ENCODE measurements at places on chromosomes 4 and X.

- no peak for DNase-seq
Measured at GRCh38 chrX:21616386-21616785, 41.7 kb downstream of the KLHL34 start.

- DNase-seq, result no peak
Measured at GRCh38 chr4:110637408-110638088, 14.7 kb upstream of the PITX2 start.

DNA sequence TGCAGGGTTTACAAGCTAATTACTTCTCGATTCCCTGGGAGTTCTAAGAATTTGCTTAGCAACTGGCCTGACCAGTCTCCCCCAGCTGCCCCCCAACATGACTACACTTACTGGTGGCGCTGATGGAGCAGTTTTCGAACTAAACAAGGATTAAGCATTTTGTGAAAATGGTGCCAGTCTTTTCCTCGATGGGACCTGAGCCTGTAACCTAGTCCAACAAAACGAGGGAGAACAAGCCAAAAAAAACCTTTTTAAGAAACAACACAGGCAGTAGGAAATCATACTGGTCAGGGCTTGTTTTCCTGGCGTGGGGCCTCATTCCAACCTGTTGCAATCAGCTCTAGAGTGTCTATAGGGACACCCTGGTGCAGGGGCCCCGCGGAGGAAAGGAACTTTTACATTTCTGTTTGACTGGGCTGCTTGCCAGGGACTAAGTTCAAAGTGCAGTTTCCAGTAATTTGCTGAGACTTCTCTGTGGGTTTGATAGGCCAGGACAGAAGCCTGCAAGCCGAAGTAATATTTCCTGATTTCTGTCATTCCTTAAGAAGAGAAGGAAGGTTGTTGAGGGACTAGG is 158.7 kb downstream of the SPRY1 start:
- DNase-seq, result no peak

GRCh38 chr4:8002525-8003309 is 63.1 kb upstream of the AFAP1 start:
- DNase-seq, result no peak

- DNase-seq, result no peak
Measured at GRCh38 chr4:151407466-151408379, 1.3 kb upstream of the FHIP1A start.

DNA sequence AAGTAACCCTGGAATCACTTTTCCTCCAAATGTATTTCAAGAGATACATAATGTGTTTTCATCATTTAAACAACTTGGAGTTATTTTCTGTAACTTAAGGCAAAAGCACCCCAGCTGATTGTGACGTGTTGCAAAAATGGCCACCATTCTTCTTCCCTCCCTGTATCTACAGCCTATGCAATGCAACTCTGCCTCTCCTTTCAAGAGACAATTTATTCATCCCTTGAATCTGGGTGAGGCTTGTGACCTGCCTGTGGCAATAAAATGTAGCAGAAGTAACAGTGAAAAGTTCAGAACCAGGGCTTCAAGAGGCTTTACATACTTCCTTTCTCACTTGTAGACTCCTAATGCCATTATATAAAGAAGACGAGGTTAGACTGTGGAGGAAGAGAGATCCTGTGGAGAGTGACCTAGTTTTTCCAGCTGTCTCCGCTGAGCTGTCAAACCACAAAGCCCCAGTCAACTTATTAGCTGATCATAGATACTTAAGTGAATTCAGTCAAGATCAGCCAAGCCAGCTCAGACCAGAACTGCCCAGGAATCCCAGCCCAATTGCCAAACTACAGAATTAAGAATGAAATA is 81.0 kb upstream of the KLF3 start:
- DNase-seq, result no peak

GRCh38 chrX:17601441-17602200 is 135.7 kb upstream of the SCML1 start:
- no peak for DNase-seq

GRCh38 chr4:159047478-159048165 is 55.3 kb upstream of the RAPGEF2 start:
- no peak for DNase-seq

DNA sequence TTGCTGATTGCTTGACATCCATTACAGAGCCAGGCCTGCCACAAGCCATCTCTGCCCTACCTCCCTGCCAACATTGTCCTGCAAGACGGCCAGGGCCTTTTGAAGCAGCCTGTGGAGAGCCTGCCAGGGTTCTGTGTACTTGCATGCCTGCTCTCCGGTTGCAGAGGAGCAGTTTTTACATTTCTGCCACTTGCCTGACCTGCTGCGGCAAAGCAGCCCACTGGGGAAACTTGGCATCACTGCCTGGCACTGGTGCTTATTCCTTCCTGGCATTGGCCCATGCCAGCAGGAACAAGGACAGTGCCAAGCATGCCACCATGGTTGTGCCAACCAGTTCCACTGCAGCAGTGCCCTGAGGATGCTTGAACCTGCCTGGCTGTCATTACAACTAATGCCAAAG is 167.1 kb downstream of the NHS start:
- no peak for DNase-seq

GRCh38 chrX:11105080-11105479 is 6.1 kb upstream of the HCCS start:
- DNase-seq, result no peak

GRCh38 chrX:82134378-82134777 is 932.5 kb downstream of the SH3BGRL start:
- DNase-seq, result no peak

GRCh38 chr4:145545538-145546174 is 64.0 kb downstream of the SMAD1 start:
- DNase-seq, result no peak

- DNase-seq, result peak; percentile 24
Measured at GRCh38 chrX:2707334-2707760, 16.3 kb downstream of the CD99 start.

GRCh38 chr4:182698212-182698611 is 219.0 kb downstream of the DCTD start:
- DNase-seq, result no peak

GRCh38 chr4:65917486-65917885 is 247.2 kb upstream of the EPHA5 start:
- DNase-seq, result no peak

GRCh38 chr4:158170691-158171561 is 1.9 kb downstream of the GASK1B start:
- no peak for DNase-seq

- no peak for DNase-seq
Measured at GRCh38 chr4:124282301-124282898, 430.1 kb downstream of the ANKRD50 start.

DNA sequence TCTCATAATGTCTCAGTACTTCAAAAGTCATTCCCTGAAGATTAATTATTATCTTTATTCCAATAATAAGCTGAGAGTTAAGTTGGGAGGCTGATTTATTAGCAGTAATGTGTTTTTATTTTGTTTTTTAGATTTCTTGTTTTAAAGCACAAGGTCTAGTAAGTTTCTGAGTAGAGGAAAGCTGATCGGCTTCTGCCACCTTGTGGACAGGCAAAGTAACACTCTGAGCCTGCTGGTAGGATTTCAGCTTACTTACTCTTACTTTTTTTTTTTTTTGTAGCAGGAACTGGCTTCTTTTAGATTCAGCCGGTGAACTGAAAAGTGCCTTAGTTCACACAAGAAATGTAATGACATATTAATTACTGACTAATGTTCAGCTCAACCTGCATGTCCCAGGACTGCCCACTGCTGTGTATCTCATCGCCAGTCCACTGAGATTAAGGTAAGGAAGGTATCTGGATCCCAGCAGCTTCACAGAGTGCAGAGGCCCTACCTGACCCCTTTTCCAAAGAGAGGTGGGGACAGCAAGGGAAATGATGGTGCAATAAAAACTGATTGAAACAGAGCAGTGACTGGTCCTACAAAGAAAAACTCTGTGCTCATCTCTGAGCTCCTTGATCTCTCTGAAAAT is 126.5 kb downstream of the ADGRA3 start:
- DNase-seq, result no peak

- DNase-seq, result peak; percentile 49
Measured at GRCh38 chrX:3713225-3713936, at the start of gene PRKX. TSS of gene PRKX (minus strand) at chrX:3713649. CDS start at chrX:3713253, 396 bp downstream.

DNA sequence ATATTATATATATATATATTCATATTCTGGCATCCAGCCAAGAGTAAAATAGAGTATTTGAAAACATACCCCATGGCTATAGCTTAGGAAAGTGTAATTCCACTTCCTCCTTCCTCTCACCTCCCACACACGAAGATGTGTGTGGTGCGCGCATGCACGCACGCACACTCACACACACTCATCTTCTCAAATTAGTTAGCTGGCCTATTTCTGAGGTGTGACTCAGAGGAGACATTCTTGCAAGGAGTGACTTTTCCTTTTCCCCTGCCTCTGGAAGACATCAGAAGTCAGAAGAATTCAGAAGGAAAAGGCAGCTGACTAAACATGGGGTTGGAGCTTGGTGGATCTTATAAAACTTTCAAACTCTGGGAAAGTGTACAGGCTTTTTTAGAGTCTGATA is 8.8 kb downstream of the ENPEP start:
- no peak for DNase-seq

GRCh38 chr4:176499518-176499917 is 179.8 kb downstream of the SPCS3 start:
- no peak for DNase-seq

DNA sequence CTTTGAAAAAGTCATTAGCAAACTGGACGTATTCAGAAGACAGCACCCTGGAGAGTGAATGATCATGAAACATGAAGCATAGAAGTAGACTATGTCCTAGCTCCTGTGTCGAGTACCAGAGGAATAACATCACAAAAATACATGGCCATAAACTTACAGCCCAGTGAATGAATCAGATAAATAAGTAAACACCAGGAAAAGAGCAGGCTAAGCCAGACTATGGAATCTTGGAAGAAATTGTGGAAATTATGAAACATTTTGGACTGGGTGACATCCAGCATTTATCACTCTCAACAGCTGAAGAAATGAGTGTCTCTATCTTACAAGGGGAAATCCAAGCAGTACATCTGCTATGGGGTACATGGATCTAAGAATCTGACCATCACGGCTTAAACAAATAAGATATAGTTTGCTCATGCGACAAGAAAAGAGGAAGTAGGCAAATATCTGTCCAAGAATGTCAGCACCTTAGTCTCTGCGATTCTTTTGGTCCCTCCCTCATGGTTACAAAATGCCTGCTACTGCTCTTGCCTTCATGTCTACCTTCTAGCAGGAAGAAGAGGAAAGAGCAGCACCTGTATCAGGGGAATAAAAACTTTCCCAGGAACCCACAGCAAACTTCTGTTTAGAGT is 481.5 kb downstream of the BCOR start:
- DNase-seq, result no peak

GRCh38 chr4:34220601-34221000 is 2023.7 kb downstream of the ARAP2 start:
- DNase-seq, result no peak

- no peak for DNase-seq
Measured at GRCh38 chrX:120137439-120137838, 21.0 kb upstream of the RHOXF2 start.

DNA sequence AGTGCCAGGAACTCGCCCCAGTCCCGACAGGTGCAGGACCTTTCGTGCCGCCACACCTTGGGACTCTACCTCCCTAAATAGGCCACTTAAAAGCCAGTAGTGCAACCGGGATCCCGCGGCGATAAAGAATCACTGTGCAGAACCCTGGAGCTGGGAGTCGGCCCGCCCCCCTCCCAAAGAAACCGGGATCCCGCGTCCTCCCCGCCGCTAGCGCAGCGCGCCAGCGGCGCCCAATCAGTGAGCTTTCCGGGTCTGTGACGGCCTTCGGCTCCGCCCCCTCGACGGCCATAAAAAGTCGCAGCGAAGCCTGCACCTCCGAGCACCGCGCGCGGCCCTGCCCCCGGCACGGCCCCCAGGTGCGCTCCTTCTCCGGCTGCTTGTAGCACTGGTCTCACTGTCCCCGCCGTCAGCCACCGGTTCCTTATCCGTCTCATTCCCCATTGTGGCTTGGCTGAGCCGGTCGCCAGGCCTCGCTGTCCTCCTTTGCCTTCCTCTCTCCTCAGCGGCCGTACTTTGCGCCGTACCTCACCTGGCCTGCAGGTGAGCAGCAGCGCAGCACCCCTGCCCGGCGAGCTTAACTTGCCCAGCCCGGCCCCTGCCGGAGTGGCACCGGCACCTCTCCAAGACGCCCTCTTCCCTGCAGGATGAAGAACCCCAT is at the start of gene LRAT:
Gene LRAT, plus strand, starts transcription at position 318 of the 658 bp plus-strand sequence. Its CDS starts 327 bp downstream, at position 645.
- no peak for DNase-seq

DNA sequence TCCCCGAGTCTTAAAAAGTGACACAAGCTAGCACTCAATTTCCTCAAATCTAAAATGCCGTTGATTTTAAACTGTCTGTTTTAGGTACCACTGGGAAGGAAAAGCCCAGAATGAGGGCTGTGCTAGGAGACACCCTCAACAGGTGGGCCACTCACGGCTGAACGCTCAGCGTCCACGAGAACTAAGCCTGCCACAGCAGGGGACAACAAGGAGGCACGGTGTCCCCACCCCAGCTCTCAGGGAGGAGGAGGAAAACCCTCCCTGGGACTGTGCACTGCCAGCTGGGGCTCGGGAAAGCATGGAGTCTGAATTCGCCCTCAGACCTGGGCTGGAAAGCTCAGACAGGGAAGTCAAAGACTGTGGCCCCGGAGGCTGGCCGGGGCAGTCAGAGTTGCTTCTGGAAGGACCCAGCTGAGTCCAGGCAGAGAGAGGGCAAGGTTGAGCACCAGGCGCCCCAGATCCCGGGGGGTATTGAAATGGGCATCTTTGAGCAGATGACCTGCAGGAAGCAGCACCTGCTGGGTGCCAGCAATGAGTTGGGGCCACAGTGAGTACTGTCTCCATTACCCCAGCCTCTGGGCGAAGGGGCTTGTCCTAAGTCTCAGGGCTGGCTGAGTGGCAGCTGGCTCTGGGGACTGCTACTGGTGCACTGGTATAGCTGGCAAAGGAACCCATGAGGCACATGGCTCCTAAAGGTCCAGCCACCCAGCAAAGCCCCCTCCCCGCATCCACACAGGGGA is 769 bp upstream of the CPZ start:
- no peak for DNase-seq

DNA sequence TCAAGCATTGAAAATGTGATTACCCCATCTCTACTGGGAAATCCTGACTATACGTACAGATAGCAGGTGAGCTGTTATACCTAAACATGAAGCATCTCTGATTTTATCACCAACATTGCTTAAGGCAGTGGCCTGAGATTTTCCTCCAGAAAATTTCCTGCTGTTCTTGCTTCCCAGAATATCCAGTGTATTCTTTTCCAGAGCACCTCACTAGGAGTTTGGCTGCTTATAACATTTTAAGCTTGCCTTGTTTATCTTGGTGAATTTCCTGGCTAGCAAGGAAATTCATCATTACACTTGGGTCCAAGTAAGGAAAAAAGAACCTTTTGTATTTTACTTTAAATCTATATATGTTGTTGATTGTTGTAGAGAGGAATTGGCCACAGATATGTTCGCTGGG is 73.0 kb upstream of the CLCN4 start:
- no peak for DNase-seq

- DNase-seq, result no peak
Measured at GRCh38 chr4:88227734-88228133, 56.6 kb downstream of the PPM1K start.

- no peak for DNase-seq
Measured at GRCh38 chr4:77354550-77354949, 197.5 kb downstream of the CCNG2 start.

DNA sequence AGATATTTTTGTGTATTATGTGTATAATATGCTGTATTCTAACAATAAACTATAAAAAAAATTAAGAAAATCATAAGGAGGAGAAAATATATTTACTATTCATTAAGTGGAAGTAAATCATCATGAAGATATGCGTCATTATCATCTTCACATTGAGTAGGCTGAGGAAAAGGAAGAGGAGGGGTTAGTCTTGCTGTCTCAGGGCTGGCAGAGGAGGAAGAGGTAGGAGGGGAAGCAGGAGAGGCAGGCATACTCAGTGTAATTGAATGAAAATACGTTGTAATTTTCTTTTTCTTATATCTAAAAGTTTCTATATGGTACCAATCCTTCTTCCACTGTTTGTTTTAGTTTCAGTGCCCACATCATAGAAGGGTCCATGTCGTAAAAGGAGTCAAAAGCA is 9.8 kb upstream of the TMEM185A start:
- DNase-seq, result no peak
